Activated T-helper 17 cell treated with anti-CD3 and anti-CD28 coated beads, Interleukin-2, amount 50 U/mL, for 72 hours (primary cell): ENCODE measurements at places on chromosomes 4 and X.
A peak's percentile ranks its signal among the peaks of the same experiment; 100 is the strongest.

GRCh38 chr4:1683261-1683735 lies 815 bp downstream of the FAM53A start:
- no peak for ATAC-seq

GRCh38 chr4:183808097-183808456 lies 97.0 kb upstream of the STOX2 start:
- no peak for ATAC-seq

DNA sequence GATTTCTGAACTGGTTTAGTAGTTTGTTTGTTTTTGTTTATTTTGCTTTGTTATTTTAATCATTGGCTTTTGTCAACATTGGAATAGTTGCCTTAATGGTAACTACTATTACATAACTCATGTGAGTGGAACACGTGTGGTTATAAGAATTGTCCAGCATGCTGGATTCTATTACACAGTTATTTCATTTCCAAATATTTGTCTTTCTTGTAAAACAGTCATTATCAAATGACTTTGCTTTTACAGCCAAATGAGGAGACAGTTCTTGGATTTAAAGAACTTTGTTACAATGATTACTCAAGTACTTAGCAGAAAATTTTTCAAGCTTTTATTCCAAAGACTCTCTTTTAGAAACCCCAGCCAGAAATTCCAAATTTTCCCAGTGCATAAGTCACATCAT lies 516.1 kb upstream of the MAGEB2 start:
- no peak for ATAC-seq

DNA sequence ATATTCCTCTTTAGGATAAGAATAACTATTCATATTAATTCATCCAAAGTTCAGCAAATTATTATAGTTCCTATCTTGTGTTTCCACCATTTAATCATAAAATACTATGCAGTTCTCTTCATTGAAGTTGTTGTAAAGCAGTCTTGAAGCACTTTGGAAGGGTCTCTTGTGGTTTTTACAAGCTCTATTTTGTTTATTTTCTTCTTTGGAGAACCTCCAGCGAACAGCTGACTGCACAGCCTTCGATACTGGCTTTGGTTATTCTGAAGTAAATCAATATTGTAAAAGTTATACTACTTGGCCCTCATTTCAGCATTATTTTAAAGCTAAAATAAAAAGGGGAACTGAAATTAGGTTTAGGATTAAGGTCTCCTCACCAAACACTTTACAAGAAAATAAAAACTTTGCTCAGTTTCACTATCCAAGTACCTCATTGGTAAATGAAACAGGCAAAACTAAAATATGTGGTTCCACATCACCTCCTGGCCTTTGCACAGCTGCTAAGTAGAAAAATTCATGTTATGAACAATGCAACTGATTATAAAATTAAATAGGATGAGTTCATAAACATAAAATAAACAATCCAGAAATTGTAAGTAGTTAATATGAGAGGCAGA lies 1629.2 kb upstream of the ADGRL3 start:
- ATAC-seq = no peak

- peak; percentile 14 for ATAC-seq
Observed at GRCh38 chr4:102726068-102726467, 34.7 kb downstream of the MANBA start.

- no peak for ATAC-seq
Observed at GRCh38 chrX:34879346-34879745, 63.2 kb upstream of the FAM47B start.

GRCh38 chr4:901192-901910 lies 30.8 kb downstream of the GAK start:
- ATAC-seq = no peak
